Forelimb muscle (tissue), 1 donor: ENCODE measurements at places on chromosomes 12 and 14. TPM values are rescaled to one million over a fixed set of nuclear protein-coding genes. Genes with fewer than 3 reads are reported as not detected.

DNA sequence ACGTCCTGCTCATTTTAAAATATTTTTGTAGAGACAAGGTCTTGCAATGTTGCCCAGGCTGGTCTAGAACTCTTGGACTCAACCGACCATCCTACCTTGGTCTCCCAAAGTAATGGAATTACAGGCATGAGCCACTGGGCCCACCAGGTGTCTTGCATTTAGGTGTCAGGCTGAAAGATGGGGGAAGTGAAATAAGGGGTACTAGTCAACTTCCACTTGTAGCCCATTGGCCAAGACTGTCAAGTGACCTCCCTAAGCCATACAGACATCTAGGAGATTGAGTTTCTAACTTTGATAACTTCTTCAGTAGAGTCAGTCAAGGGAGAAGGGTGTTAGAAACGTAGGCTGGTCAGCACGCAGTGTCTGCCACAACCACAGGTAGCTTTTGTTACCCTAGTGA is 32.0 kb downstream of the ARF6 start:
- DNase-seq = no peak

- DNase-seq = no peak
Observed at GRCh38 chr12:28891126-28891525, 258.0 kb upstream of the FAR2 start.

DNA sequence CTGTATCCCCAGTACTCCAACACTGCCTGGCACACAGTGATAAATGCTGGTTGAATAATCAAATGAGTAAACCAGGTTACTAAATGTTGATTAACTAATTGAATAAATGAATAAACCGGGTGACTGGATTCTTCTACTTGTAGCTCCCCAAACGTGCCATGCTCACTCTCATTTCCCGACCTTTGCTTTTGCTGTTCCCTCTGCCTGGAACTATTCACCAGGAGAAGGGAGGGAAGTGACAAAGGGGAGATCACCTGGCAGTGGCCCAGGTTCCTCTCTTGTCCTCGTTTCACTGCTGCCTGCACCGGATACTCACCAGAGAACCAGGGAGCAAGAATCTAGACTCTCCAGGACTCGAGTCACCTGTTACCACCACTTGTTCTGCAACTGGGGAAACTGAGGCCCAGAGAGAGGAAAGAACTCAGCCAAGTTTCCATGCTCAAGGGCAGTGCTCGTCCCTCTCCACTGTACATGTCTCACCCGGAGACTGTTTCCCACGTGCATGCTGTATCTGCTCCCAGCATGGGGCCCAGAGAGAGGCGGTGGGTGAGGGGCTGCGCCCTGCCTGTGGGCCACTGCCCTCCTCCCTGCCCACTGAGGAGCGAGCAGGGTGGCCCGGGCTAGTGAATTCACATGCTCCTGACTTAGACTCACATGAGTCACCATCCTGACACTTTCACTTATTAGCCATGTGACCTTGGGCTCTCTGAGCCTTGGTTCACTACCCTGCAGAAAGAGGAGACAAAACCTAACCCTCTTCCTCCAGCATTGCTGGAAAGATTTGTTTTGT is 17.7 kb upstream of the POP5 start:
- no peak for DNase-seq

The SYNE3 gene
- 9.2 TPM for polyA plus RNA-seq

DNA sequence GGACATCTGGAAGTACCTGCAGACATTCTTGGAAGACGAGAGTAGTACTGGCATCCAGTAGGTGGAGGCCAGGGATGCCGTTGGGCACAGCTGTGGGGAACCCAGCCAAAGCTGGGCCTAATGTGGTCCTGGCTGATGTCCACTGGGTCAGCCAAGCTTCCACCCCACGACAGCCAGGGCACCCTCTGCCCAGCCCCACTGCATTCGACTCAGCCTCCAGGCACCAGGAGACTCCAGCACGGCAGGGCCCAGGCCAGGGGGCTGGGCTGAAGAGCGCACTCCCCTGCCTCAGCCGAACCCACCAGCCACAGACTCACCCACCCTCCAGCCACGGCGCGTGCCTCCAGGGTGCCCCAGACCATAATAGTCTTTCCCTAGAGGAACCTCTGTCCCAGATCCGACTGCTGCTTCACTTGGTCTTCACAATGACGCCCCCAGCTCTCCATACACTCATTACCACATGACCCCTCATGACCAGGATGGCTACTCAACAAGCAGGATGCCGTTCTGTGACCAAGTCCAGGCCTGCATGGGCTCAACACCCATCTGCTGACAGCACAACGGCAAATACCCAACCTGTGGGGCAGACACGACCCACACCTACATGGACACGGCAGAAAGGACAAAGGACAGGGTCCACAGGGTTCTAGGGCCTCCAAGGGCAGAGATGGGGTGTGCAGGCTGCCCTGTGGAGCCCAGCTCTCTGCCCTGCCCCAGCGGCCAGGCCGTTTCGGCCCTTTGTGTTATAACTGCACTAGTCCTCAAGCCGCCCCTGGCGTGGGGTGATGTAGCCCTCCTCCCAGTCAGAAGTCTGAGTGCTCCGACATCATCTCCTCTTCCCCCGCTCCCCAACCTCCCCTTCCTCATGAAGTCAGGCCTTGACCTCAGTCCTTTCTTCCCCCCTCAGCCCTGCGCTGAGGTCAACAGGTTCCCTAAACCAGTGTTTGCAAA is 22.8 kb downstream of the ITPK1 start:
- DNase-seq = no peak

The LRRC43 gene
- polyA plus RNA-seq = 0.29 TPM

DNA sequence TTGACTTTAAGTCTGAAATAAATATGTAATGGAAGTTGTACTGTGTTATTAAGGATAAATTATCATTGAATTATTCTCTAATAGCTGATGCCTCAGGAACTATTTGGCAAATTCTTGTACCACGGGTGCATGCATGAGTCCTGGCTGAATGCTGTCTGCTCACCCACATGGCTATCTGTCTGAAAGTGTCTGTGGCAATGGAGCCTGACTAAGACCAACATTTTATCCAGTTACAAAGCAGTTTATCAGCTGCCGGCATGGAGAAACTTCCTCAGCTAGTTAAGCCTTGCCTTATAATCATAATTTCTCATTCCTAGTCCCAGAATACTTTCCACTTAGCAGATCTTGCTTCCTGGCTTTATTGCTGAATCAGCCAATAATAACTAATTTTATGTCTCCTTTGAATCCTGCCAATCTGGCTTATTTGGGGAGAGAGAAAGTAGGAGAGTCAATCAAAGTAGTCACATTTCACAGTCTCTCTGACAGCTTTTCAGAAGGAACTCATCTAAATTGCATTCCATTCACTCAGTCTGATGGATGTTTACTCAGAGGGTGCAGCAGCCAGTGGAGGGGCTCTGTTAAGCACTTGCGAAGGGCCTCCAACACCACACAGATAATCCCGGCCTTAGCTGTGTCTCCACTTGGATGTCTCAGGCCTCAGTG is 280.6 kb upstream of the CLEC14A start:
- DNase-seq = no peak

The ABCC9 gene
- 83.9 TPM for polyA plus RNA-seq

The CLEC9A gene
- 0.37 TPM for polyA plus RNA-seq
